ENCODE measurements at places on chromosomes 13 and 19. TPM values are rescaled to one million over a fixed set of nuclear protein-coding genes. Genes with fewer than 3 reads are reported as not detected.

- no peaks in the 10 kb centered on the region for H3K27me3 ChIP-seq
- no peak for DNase-seq
- no peaks in the 10 kb centered on the region for H3K36me3 ChIP-seq
These were observed 635.4 kb upstream of the ARGLU1 start for GRCh38 chr13:107203146-107203847.

- H3K4me3 ChIP-seq: no peak overlapping the region
- no peak for DNase-seq
- H3K36me3 ChIP-seq: peaks cover 24% of the 10 kb centered on the region
These were observed 11.0 kb downstream of the MOB3A start for GRCh38 chr19:2084993-2085720.

DNA sequence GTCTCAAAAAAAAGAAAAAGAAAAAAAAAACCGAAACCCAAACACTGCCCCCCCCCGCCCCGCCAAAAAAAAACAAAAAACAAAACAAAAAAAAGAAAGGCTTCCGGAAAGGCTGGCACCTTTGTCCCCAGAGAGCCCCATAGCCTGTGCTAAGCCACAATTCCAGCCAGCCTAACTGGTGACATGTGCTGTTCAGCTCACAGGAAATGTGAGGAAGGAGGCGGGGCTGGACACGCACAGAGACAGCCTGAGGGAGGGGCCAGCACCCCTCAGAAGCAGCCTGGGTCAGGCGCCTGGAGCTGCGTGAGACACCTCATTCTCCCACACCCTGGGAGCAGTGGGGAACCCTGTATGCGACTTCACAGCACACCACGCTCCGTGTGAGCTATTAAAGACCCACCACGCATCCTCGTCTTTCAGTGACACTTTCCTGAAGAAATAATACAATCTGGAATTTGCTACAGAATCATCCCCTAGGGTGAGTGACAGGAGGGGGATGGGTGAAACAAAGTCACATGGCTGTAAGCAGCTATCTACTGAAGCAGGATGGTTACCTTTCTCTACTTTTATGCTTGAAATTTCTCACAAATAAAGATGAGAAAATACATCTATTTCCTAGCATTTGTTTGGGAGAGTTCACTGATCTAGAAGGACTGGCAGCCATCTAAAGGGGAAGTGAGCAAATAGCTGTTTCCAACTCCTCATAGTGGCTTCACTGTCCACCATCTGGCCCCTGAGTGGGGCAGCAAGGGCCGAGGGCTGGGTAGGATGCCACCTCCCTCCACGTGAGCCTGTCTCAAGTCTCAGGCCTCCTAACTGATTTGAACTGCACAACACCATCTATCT is 12.3 kb upstream of the SLC35E1 start:
- no peak overlapping the region for H3K4me3 ChIP-seq
- peaks cover 38% of the 10 kb centered on the region for H3K4me1 ChIP-seq
- H3K27me3 ChIP-seq: no peaks in the 10 kb centered on the region
- peak; percentile 78 for DNase-seq
- H3K36me3 ChIP-seq: peaks cover 2% of the 10 kb centered on the region

DNA sequence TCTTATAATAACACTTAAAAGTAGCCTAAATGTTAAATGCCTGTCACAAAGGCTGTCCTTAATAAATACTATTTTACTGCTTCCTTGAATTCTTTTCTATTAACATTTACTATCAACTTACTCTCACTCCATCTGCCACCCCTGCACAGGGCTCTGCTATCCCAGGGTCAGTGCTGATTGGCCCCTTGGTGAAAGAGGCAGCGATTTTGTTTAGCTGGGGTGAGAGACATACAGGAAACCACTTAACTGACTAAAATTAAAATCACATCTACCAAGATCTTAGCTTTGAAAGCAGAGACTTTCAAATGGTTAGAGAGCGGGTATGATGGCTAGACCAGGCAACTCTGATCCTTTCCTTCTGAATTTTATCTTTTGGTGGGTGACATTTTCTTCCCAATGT is 149.9 kb upstream of the HTR2A start:
- peaks cover 3% of the 10 kb centered on the region for H3K4me1 ChIP-seq
- H3K4me3 ChIP-seq: no peak overlapping the region
- no peak overlapping the region for H3K27ac ChIP-seq
- no peaks in the 10 kb centered on the region for H3K27me3 ChIP-seq

The ZNF729 gene
- not detected for total RNA-seq

The ZNF763 gene
- 0.90 TPM for total RNA-seq
